ENCODE measurements at places on chromosomes 13 and 19. TPM values are rescaled to one million over a fixed set of nuclear protein-coding genes. Genes with fewer than 3 reads are reported as not detected.

DNA sequence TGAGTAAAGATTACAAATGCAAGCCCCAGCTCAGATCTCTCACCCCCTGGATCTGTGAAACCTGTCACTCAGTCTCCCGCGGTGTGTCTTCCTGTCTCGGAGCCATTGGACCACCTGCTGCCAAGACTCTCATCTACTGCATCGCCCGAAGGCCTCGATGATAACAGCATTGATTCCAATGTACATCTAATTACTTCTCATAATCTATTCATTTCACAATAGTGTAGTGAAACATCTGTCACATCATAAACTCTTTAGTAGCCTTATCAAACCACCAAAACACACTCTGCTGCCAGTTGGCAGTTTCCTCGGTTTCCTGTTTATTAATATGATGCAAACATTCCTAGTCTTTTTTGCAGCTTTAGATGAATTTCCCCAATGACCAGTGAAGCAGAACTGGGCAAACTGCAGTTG, 220.3 kb downstream of the POU4F1 start:
- DNase-seq, result peak; percentile 6

GRCh38 chr13:44872751-44873150, 116.5 kb downstream of the NUFIP1 start:
- DNase-seq, result no peak

SULT2A1 gene
- not detected for polyA plus RNA-seq

- no peak for DNase-seq
Observed at GRCh38 chr13:75993823-75994222, 357.7 kb downstream of the LMO7 start.

ZBTB32 gene
- not detected for polyA plus RNA-seq

Measured in endothelial cell of umbilical vein (primary cell).